ENCODE measurements at places on chromosomes 2 and 18.
A peak's percentile ranks its signal among the peaks of the same experiment; 100 is the strongest.

GRCh38 chr2:162092008-162092390 lies 18.0 kb upstream of the DPP4 start:
- DNase-seq, result no peak

- no peak for DNase-seq
Observed at GRCh38 chr2:182415771-182416170, 11.1 kb downstream of the PDE1A start.

GRCh38 chr2:112584134-112584890 lies at the start of gene CHCHD5:
Gene CHCHD5, plus strand, starts transcription at chr2:112584609. Its CDS starts 39 bp downstream, at chr2:112584648.
- DNase-seq, result peak; percentile 88

GRCh38 chr2:222802514-222803196 lies 58.2 kb upstream of the ACSL3 start:
- DNase-seq, result no peak

- DNase-seq, result no peak
Observed at GRCh38 chr2:224111576-224111975, 72.5 kb upstream of the SERPINE2 start.

DNA sequence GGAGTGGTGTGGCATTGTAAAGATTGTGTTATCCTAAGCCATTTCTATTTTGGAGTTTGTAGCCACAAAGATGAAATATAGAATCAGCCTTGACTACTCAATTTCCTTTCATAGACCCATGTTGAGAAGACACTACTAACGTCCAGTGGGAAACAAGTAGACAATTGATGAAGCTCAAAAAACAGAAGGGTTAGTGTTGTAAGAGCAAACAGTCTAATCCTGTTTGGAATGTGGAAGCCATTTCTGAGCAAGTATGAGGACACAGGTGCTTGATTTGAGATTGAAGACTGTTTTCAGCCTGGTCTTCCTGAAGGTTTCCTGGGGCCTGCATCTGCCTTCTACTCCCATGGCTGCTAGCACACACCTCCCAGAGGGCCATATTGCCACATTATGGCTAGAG lies 29.1 kb downstream of the B3GNT2 start:
- DNase-seq, result no peak

- DNase-seq, result no peak
Observed at GRCh38 chr18:22847392-22847791, 85.7 kb upstream of the RBBP8 start.

DNA sequence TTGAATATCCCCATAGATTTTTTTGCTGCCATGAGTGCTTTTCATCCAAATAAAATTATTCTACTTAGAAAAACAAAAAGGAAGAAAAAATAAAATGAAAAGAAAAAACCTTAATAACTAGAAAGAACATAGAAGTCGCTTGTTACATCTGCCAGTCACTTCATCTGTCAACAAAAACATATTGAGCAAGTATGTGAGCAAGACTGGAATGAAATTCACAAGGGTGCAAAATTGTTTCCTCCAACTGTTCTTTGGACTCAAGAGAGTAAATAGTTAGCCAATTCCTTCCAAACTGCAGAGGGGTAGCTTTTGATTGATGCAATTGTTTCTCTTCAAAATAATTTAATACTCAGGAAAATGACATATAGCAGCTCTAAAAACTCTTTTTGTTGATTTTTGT lies 336.3 kb upstream of the CDH7 start:
- no peak for DNase-seq

DNA sequence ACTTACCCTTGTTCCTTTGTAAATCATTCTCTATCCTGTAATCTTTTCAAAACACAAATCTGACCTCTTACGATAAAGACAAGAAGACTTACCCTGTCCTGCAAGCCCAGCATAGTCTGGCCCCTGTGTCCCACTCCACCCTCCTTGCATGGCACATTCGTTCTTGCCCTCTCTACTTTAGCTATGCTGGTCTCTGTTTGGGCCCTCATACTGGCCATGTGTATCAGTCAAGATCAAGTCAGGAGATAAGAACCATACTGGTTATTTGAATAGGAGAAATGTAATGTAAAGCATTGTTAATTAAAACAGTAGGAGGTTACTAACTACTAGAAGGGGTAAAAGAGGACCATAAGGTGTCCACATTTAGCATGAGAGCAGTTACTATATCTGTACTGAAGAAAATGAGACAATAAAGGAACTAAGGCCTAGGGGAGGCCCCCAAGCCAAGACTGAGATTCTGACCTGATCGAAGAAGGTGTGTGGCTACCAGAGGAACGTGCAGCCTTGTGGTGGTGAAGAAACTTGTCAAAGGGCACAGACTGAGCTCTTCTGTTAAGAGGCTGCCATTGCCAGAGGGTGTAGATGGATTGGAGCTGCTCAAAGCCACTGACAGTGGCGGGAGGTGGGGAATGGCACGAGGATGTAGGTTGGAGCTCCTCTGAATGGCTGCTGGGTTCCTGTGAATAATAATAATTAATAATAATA lies 80.8 kb downstream of the KCTD18 start:
- DNase-seq, result no peak

DNA sequence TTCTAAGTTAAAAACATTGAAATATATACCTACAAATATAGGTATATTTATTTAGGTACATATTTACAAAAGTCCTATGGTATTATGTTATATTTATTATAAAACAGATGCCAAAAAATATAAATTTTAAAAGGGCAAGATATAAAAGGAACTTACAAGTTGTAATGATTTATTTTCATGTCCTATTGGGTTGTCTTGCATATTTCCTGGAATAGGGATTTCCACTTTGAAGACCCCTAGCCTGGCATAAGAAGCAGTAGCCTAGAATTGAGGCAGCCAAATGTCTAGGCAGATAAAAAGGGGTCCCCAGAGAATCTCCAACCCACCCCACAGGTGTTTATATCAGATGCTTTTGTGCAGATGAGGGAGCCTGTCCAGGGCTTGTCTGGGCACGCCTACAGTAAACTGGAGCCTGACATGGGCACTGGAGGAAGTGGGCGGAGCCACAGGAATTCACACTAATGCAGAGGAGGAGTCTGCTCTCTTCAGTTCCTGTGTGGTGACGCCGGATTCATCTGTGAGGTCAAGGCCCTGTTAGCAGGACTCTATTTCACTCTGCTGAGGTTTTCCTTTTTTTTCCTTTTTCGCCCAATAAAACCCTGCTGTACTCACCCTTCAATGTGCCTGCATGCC lies 1088.9 kb upstream of the PIK3C3 start:
- DNase-seq, result peak; percentile 3

- peak; percentile 57 for DNase-seq
Observed at GRCh38 chr2:12325806-12326205, 390.9 kb upstream of the TRIB2 start.

- DNase-seq, result no peak
Observed at GRCh38 chr18:24368749-24369148, 28.9 kb downstream of the OSBPL1A start.

- no peak for DNase-seq
Observed at GRCh38 chr2:239854596-239854995, 170.5 kb downstream of the NDUFA10 start.

GRCh38 chr2:23430263-23430662 lies 45.3 kb downstream of the KLHL29 start:
- DNase-seq, result peak; percentile 51

- no peak for DNase-seq
Observed at GRCh38 chr2:159716857-159717256, 4.6 kb downstream of the MARCHF7 start.

- DNase-seq, result no peak
Observed at GRCh38 chr18:42931491-42931890, 184.0 kb downstream of the RIT2 start.

DNA sequence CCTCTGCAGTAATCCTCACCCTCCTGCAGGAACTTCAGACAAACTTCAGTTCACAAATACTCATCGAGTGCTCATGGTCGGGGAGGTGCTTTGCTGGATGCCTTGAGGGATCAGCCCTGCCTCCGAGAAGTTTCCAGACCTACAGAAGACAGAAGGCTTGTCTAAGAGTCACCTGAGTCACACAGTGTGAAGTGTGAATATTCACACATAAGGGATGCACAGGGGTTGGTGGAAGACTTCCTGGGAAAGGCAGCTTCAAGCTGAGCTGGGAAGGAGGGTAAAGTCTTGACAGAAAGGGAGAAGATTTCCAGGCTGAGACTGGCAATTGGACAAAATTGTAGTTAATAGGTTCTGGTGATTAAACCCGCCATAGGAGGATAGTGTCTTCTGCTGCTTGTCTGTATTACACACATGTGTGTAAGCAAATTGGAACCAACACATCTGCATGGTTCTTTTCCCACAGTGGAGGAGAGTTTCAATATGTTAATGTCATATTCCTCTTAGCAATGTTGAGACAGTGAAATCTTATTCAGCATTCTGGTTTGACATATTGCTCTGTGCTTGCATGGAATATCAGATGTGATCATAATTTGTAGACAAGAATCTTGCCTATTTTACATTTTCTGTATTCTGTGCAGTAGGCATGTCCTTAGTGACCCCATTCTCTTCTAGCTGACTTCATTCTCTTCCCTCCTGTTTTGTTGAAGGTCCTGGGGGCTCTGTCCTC lies 34.7 kb upstream of the ZNF396 start:
- DNase-seq, result no peak

GRCh38 chr18:54888933-54889332 lies 60.7 kb downstream of the RAB27B start:
- DNase-seq, result no peak

DNA sequence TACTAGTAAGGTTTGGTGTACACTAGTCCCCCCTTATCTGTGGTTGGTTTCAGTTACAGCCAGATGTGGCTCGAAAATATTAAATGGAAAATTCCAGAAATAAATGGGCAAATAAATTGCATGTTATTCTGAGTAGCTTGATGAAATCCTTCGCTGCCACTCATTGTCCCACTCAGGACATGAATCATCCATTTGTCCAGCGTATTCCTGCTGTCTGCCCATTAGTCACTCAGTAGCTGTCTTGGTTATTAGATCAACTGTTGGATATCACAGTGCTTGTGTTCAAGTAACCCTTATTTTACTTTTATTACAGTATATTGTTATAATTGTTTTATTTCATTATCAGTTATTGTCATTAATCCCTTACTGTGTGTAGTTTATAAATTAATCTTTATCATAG lies 21.7 kb downstream of the ZDBF2 start:
- no peak for DNase-seq

GRCh38 chr2:201909961-201910361 lies 103.6 kb downstream of the CDK15 start:
- no peak for DNase-seq

DNA sequence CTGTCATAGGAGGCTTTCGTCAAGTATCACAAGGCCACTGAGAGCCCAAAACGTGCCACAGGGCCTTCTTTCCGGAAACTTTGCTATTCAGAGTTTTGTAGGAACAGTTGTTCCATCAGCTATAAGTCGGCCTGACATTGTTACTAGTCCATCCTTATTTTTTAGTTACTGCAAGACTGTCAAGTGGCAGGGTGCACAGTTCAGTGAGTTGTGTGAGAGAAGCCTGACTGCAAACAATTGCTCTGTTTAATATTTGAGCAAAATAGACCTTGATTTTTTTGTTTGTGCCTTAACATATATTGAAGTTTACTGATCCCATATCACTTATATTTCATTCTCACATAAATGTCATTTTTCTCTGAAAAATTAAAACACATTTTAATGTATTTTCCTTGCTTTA lies 110.1 kb downstream of the GALNT1 start:
- DNase-seq, result no peak

- DNase-seq, result no peak
Observed at GRCh38 chr18:73023975-73024374, 156.2 kb upstream of the NETO1 start.

GRCh38 chr2:105635564-105635963 lies 109.1 kb upstream of the NCK2 start:
- no peak for DNase-seq

- no peak for DNase-seq
Observed at GRCh38 chr18:28469946-28470345, 293.0 kb upstream of the CDH2 start.

- DNase-seq, result no peak
Observed at GRCh38 chr2:201261906-201262305, 1.6 kb downstream of the CASP8 start.

GRCh38 chr2:24618144-24618543 lies 127.1 kb downstream of the NCOA1 start:
- DNase-seq, result no peak

DNA sequence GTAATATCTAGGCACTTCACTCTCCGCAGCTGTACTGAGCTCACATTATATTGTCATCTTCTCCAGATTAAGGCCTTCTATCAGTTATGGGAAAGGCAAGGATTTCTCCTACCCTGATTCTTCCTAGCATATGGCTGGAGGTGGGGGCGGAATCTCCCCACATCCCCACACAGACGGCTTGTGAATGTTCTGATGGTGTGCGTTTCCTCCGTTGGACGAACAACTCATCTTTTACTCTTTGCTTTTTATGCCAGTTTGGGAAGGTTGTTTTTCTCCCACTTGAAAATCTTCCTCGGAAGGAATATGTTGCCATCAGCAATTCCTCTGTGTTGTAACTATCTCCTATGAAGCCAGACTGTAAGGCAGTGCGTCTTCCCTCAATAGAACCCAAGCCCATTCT lies 24.3 kb downstream of the KLHL29 start:
- no peak for DNase-seq

DNA sequence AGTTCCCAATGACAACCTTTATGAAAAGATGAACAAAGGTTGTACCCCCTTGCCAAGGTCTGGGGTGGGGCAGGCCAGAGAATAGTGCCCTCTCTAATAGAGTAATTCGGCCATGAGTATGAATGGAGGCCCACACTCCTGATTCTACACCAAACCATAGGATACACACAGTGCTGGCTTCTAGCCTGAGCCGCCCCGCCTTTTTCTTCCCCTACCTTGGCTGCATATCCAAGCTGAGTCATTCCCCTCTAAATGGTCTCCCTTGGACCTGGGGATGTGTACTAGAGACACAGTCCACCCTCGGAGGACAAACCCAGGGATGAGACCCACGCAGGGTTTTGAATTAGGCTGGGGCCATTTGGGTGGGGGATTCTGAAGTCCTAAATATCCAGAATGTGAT lies 107.2 kb upstream of the CAPN13 start:
- DNase-seq, result no peak

DNA sequence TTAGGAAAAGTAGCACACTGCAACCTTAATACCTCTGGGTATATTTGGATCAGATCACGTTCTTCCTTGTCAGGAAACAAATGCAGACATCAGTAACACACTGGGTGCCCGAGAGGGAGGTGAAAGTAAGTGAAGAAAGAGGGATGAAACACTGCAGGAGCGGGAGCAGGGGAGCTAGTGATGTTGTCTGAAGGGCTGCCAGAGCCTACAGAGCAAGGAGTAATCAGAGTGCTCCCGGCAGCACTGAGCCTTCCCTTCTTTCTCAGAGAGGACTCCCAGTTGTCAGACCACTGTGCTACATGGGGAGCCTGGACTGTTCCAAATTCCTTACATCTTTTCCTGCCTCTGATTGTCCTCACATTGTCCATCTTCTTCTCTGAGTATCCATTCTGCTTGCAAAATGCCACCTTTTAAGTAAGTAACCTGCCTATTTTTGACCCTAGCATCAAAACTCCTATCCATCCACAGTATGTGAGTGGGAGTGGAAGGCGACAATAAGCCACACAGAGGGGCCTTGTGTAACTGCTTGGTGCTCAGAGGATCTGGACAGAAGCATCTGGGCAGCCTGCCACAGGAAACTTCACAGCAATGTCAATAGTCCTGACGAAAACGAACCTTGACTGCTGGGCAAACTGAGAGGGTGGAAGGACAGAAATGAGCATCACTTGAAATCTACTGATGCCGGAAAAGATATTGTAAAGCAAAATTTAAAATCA lies 10.8 kb upstream of the NAB1 start:
- no peak for DNase-seq

Data from HTR-8/SVneo (cell line).